ENCODE measurements at places on chromosomes 7 and 10.
A peak's percentile ranks its signal among the peaks of the same experiment; 100 is the strongest.

GRCh38 chr10:18456984-18457383, 194.4 kb downstream of the NSUN6 start:
- no peaks in the 10 kb centered on the region for H3K27me3 ChIP-seq
- no peaks in the 10 kb centered on the region for H3K4me1 ChIP-seq
- DNase-seq, result no peak
- no peak overlapping the region for H3K4me3 ChIP-seq

DNA sequence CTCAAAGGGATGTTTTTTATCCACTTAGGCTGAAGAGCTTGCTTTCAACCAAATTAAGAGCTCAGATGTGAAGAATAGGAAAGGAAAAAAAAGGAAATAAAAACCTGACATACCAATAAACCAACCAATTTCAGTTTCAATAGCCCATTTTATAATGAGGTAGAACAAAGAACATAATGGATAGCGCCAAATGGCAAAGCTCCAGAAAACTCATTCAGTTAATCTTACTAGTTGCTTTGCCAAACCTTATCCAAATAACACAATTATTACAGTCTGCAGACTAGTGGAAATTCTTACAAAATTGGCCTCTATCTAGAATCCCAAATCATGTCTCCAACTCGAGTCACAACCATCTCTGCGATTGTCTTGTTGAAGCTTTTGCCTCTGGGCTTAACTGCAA, 337.0 kb downstream of the CRPPA start:
- H3K27ac ChIP-seq, result no peak overlapping the region
- no peaks in the 10 kb centered on the region for H3K4me1 ChIP-seq
- no peaks in the 10 kb centered on the region for H3K27me3 ChIP-seq

- no peaks in the 10 kb centered on the region for H3K27me3 ChIP-seq
- DNase-seq, result no peak
- no peak overlapping the region for H3K4me3 ChIP-seq
- H3K27ac ChIP-seq, result no peak overlapping the region
Measured at GRCh38 chr7:86328801-86329433, 314.8 kb upstream of the GRM3 start.

GRCh38 chr10:113234481-113234880, 284.4 kb downstream of the TCF7L2 start:
- H3K27ac ChIP-seq, result no peak overlapping the region
- H3K4me3 ChIP-seq, result no peak overlapping the region
- no peaks in the 10 kb centered on the region for H3K4me1 ChIP-seq
- H3K36me3 ChIP-seq, result no peaks in the 10 kb centered on the region

DNA sequence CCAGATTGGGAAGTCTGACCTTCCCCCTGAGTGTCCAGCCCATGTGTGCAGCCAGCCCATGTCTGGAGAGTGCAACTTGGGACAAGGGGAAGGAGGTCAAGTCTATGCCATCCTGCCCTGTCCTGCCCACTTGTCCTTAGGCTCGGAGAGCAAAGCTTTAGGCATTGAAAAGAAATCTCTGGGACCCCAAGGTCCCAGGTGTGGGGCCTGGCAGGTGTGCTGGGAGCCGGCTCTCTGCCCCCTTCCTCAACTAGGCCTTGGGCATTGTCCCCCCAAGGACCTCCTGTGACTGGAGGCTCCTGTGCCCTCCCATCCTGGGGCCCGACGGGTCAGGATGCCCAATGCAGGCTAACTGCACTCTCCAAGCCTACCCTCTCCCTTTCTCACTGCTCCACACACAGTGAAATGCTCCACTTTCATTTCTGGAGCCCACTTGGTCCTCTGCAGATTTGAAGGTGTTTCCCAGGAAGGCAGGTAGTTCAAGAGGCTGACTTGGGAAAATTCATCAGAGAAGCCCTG, 124.7 kb downstream of the PTPN20 start:
- H3K36me3 ChIP-seq, result no peaks in the 10 kb centered on the region
- no peaks in the 10 kb centered on the region for H3K4me1 ChIP-seq
- no peak overlapping the region for H3K4me3 ChIP-seq
- no peaks in the 10 kb centered on the region for H3K27me3 ChIP-seq

DNA sequence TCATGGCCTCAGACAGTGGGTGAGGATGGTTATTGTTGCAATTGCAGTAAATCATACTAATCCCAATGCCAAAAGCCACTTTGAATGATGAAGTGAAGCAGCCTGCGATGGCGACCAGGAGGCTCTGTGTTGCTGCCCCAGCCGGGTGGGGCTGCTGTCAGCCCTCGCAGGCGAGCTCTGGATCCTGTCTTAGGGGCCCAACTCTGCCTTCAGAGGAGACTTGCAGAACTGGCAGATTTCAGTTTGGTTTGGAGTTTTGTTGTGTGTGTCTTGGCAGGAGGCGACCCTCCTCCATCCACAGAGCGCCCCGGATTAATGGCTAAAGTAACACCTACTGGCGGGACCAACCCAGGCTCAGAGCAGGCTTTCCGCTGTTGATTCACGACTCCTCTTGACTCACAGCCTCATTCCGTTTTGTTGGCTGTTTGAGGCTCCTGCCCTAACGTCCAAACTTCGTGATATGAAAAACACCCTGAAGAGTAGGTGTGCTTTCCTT, 67.9 kb upstream of the BMPER start:
- no peaks in the 10 kb centered on the region for H3K4me1 ChIP-seq
- no peak overlapping the region for H3K27ac ChIP-seq
- no peak overlapping the region for H3K4me3 ChIP-seq
- H3K27me3 ChIP-seq, result no peaks in the 10 kb centered on the region
- no peak for DNase-seq
- H3K36me3 ChIP-seq, result no peaks in the 10 kb centered on the region

- H3K27me3 ChIP-seq, result no peaks in the 10 kb centered on the region
- H3K36me3 ChIP-seq, result no peaks in the 10 kb centered on the region
- no peak overlapping the region for H3K4me3 ChIP-seq
- H3K27ac ChIP-seq, result no peak overlapping the region
- no peaks in the 10 kb centered on the region for H3K4me1 ChIP-seq
Measured at GRCh38 chr7:26670290-26670689, 194.1 kb downstream of the SKAP2 start.

DNA sequence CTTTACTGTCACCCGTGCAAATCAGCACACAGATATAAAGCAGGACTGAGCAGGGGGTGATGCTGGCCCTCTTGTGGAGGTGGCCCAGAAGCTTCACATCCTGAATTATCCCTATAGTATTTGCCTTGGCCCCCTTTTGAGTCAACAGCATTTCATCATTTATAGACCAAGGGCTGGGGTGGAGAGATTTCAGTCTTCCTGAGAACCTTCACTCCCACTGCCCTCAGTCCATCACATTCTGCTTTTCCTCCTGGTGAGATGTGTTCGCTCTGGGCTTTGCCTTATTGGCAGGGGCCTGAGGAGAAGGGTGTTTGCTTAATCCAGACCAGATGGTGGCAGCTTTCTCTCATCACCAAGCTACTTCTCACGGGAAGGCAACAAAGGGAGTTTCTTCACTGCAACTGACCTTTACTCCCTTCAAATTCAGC, 47.7 kb downstream of the NOC3L start:
- H3K36me3 ChIP-seq, result no peaks in the 10 kb centered on the region
- H3K4me1 ChIP-seq, result no peaks in the 10 kb centered on the region

- no peaks in the 10 kb centered on the region for H3K4me1 ChIP-seq
- no peak overlapping the region for H3K4me3 ChIP-seq
- H3K27ac ChIP-seq, result no peak overlapping the region
- no peaks in the 10 kb centered on the region for H3K27me3 ChIP-seq
- H3K36me3 ChIP-seq, result no peaks in the 10 kb centered on the region
Measured at GRCh38 chr10:18144928-18145327, 4.7 kb downstream of the CACNB2 start.

- DNase-seq, result peak; percentile 58
- no peak overlapping the region for H3K27ac ChIP-seq
- no peak overlapping the region for H3K4me3 ChIP-seq
- no peaks in the 10 kb centered on the region for H3K36me3 ChIP-seq
- H3K4me1 ChIP-seq, result no peaks in the 10 kb centered on the region
Measured at GRCh38 chr7:81484261-81484660, 285.6 kb downstream of the HGF start.

GRCh38 chr7:78953090-78953489, 500.4 kb downstream of the MAGI2 start:
- H3K36me3 ChIP-seq, result no peaks in the 10 kb centered on the region
- peaks cover 4% of the 10 kb centered on the region for H3K4me1 ChIP-seq
- DNase-seq, result no peak
- H3K4me3 ChIP-seq, result no peak overlapping the region

- no peaks in the 10 kb centered on the region for H3K4me1 ChIP-seq
- no peaks in the 10 kb centered on the region for H3K36me3 ChIP-seq
- no peak overlapping the region for H3K27ac ChIP-seq
- no peak overlapping the region for H3K4me3 ChIP-seq
- DNase-seq, result no peak
- no peaks in the 10 kb centered on the region for H3K27me3 ChIP-seq
Measured at GRCh38 chr10:57624856-57625592, 642.7 kb downstream of the IPMK start.

GRCh38 chr10:24382979-24383663, 174.2 kb downstream of the KIAA1217 start:
- peak overlapping the region; percentile 87 for H3K27ac ChIP-seq
- peaks cover 40% of the 10 kb centered on the region for H3K4me1 ChIP-seq
- H3K27me3 ChIP-seq, result no peaks in the 10 kb centered on the region

GRCh38 chr10:61452655-61453641, at the start of gene TMEM26:
Gene TMEM26, minus strand, starts transcription at chr10:61453381. Its CDS starts 300 bp downstream, at chr10:61453081.
- H3K27me3 ChIP-seq, result no peaks in the 10 kb centered on the region
- H3K4me1 ChIP-seq, result no peaks in the 10 kb centered on the region
- peak within 1 kb of the TSS; percentile 53 for H3K4me3 ChIP-seq
- no peaks in the 10 kb centered on the region for H3K36me3 ChIP-seq
- no peak within 1 kb of the TSS for H3K27ac ChIP-seq

DNA sequence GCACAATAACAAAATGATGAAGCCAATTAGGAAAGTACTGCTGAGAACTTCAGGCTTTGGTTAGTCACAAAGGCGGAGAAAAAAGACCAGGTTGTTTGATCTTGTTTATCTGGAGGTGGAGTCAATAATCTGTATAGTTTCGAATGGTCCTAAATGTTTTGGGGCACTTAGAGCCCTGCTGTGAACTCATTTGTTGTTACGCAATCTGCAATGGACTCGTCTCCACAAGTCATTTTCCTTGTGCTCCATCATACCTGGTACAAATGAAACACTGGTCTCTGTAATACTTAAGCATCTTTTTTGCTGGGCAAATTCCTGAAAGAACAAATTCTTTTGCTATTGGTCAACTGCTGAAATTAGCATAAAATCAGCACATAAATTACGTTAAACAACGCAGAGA, 430.5 kb downstream of the GATA3 start:
- no peaks in the 10 kb centered on the region for H3K36me3 ChIP-seq
- no peaks in the 10 kb centered on the region for H3K4me1 ChIP-seq
- DNase-seq, result no peak
- H3K27ac ChIP-seq, result no peak overlapping the region
- no peak overlapping the region for H3K4me3 ChIP-seq

GRCh38 chr10:22615819-22616499, 98.4 kb downstream of the PIP4K2A start:
- H3K27me3 ChIP-seq, result no peaks in the 10 kb centered on the region
- no peak overlapping the region for H3K27ac ChIP-seq
- H3K4me3 ChIP-seq, result no peak overlapping the region
- DNase-seq, result no peak
- H3K4me1 ChIP-seq, result peaks cover 14% of the 10 kb centered on the region

- no peaks in the 10 kb centered on the region for H3K4me1 ChIP-seq
- H3K27me3 ChIP-seq, result no peaks in the 10 kb centered on the region
- no peak overlapping the region for H3K4me3 ChIP-seq
- DNase-seq, result peak; percentile 38
Measured at GRCh38 chr10:107689323-107689722, 524.8 kb upstream of the SORCS1 start.

- no peaks in the 10 kb centered on the region for H3K4me1 ChIP-seq
- H3K4me3 ChIP-seq, result no peak overlapping the region
- H3K27me3 ChIP-seq, result no peaks in the 10 kb centered on the region
Measured at GRCh38 chr10:110404413-110404812, 93.3 kb upstream of the DUSP5 start.

DNA sequence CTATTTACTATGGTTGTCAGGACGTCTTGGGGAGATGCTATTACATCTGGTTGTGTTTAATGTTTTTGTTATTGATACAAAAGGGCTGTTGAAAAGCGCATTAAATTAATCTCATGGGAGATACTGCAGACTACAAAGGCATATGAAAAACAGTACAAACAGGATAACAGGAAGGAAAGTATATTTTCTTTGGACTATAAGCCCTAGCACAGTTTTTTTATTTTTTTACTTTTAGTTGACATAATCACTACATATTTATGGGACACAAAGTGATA, 341.3 kb downstream of the ARL4A start:
- H3K4me3 ChIP-seq, result no peak overlapping the region
- H3K4me1 ChIP-seq, result no peaks in the 10 kb centered on the region
- no peaks in the 10 kb centered on the region for H3K27me3 ChIP-seq
- no peak overlapping the region for H3K27ac ChIP-seq

- H3K4me3 ChIP-seq, result no peak overlapping the region
- no peak overlapping the region for H3K27ac ChIP-seq
- no peaks in the 10 kb centered on the region for H3K4me1 ChIP-seq
- no peaks in the 10 kb centered on the region for H3K27me3 ChIP-seq
- DNase-seq, result no peak
- H3K36me3 ChIP-seq, result no peaks in the 10 kb centered on the region
Measured at GRCh38 chr7:67343114-67343513, 346.5 kb downstream of the TYW1 start.

DNA sequence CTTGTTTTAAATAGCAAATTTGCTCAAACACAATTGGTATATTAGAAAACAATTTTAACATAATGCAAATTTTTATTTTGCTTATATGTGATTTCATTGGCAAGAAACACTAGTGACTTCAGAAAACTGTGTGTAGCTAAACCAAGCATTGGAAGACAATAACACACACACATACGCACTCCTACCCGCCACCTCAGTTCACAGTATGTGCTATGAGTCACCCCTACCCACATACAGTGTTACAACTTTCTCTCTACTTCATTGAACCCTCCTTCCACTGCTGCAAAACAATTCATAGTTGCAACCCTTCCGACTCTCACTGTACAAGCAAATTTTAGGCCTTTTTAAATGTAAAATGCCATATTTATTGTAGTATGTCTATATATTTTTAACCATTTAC, 119.9 kb upstream of the THSD7A start:
- H3K4me3 ChIP-seq, result no peak overlapping the region
- H3K4me1 ChIP-seq, result no peaks in the 10 kb centered on the region
- no peak overlapping the region for H3K27ac ChIP-seq
- H3K27me3 ChIP-seq, result no peaks in the 10 kb centered on the region
- DNase-seq, result no peak
- H3K36me3 ChIP-seq, result no peaks in the 10 kb centered on the region

- H3K4me3 ChIP-seq, result no peak overlapping the region
- no peaks in the 10 kb centered on the region for H3K27me3 ChIP-seq
- H3K36me3 ChIP-seq, result no peaks in the 10 kb centered on the region
- H3K27ac ChIP-seq, result no peak overlapping the region
- no peaks in the 10 kb centered on the region for H3K4me1 ChIP-seq
Measured at GRCh38 chr10:128735996-128736395, 609.8 kb upstream of the MKI67 start.

DNA sequence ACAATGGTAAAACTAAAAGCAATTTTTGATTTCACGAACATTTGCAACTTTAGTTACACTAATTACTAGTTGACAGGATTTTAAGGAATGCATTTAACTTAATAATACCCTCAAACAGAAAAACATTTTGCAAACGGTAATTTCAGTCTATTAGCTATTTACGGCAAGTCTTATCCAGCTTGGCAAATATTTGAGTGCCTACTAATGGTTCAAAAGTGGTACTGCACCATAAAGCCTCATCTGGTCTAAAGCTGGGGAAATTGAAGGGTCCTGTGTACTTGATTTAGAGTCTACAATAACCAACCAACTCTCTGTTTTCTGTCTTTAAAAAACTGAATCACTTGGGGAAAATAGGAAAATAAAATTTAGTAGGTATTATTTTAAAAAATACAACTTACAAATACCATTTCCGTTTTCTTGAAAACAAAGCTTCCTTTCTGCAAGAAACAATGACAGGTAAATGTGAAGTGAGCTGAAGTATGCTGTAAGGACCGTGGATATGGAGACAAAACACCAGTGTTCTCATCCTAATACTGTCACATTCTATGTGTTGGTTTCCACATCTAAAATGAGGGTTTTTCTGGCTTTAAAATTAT, 142.3 kb downstream of the VPS50 start:
- no peaks in the 10 kb centered on the region for H3K36me3 ChIP-seq
- no peak overlapping the region for H3K4me3 ChIP-seq
- DNase-seq, result no peak
- no peaks in the 10 kb centered on the region for H3K4me1 ChIP-seq
